ENCODE measurements at places on chromosomes 2 and 18. TPM values are rescaled to one million over a fixed set of nuclear protein-coding genes. Genes with fewer than 3 reads are reported as not detected.

CAPN14 gene
- total RNA-seq, result not detected

PEX13 gene
- total RNA-seq, result 82.4 TPM

GRCh38 chr2:233835230-233836186, 18.8 kb downstream of the HJURP start:
- DNase-seq, result no peak

DNA sequence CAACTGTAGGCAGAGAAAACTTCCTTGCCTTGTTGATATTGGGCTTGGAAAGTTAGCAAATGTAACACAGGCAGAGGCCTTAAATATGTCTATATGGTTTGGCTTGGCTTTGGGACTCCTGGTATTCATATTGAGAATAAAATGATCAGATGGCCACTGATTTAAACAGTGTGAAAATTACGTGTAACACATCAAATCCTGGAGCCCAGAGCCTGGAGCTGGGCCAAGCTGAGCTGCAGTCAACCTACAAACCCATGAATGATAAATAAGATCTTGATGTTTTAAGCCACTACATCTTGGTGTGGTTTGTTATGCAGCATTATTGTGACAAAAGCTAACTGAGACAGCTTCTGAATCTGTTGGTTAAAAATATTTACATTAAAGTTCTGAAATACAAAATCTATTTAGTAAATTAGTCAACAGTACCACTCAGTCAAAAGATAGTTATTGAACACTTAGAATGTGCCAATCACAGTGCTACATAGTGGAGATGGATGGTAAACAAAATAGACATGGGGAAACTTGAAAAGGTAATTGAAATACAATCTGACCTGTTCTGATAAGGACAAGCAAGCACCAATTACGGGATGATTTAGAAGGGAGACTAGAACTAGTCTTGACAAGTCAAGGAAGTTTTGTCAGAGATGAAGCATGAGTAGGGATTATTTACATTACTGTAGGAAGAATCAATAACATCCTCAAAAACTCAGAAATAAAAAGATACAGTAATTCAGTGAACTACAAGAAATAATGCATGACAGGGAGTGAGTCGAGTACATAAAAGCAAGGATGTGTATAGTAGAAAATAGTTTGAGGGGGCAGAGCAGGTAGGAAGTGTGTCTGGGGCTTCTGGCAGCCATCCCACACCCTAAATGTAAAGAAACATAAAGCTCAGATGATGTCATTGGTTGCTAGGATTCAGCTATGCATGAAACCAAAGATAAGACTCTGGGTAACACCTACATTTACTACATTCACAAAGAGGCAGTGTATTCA, 157.7 kb downstream of the HNMT start:
- DNase-seq, result no peak

- no peak for DNase-seq
Measured at GRCh38 chr18:51559902-51560287, 362.4 kb upstream of the MEX3C start.

DNA sequence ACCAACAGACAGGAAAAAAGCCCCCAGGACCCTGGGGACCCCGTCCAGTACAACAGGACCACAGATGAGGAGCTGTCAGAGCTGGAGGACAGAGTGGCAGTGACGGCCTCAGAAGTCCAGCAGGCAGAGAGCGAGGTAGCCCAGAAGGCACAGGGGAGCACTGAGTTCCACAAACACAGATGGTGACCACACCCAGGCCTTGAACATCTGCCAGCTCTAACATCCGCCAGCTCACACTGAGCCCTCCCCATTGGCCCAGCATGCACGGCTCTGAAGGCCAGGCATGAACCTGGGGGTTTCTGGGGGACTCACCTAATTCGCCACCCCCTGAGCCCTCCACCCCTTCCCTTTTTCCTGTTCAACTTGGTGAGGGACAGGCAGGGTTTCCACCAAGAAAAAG, 25.6 kb upstream of the PRLH start:
- peak; percentile 82 for DNase-seq

GRCh38 chr2:85112906-85113625, 20.1 kb upstream of the TCF7L1 start:
- peak; percentile 54 for DNase-seq

GRCh38 chr2:70723286-70723885, 44.6 kb downstream of the ADD2 start:
- DNase-seq, result no peak

GRCh38 chr18:48577478-48578190, 38.8 kb downstream of the CTIF start:
- DNase-seq, result no peak

DNA sequence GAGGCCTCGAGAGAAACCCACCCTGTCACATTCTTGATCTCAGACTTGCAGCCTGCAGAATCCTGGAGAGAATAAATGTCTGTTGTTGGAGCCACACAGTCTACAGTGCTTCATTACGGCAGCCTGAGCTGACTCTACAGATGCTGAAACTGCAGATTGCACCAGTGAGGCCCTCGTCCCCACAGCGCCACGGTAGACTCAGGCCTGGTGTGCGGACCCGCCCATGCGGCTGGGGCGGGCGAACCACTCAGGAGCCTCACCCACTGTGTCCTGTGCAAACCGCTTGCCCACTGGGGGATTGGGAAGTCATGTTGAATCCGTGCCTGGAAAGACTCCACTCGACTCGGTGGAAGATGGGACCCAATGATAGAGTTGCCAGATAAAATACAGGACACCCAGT, 125.2 kb upstream of the COPS8 start:
- no peak for DNase-seq

- no peak for DNase-seq
Measured at GRCh38 chr18:54532222-54532621, 58.8 kb upstream of the DYNAP start.

DNA sequence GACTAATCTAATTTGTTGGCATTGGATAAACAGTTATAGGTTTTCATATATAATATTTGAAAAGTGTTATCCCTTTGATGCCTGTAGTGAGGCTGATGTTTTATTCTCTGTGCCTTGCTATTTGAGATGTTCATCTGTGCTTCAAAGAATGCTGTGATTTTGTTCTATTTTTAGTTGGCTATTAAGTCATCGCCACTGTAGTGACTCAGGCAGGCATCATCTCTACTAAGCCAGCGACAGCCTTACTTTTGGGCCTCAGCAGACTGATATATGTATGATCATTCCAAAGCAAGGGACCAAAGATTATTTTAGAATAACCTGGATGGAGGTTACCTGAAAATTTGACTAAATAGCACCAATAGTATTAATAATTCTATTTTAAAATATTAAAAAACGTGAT, 1674.5 kb upstream of the NXPH2 start:
- peak; percentile 75 for DNase-seq

- DNase-seq, result no peak
Measured at GRCh38 chr18:80050797-80051196, 16.6 kb downstream of the RBFA start.

All from A172 (cell line).